ENCODE measurements at places on chromosomes 12 and 14. TPM values are rescaled to one million over a fixed set of nuclear protein-coding genes. Genes with fewer than 3 reads are reported as not detected.

MDM2 gene
- total RNA-seq = 56.7 TPM

GRCh38 chr14:90272523-90272922 is 16.2 kb downstream of the PSMC1 start:
- H3K27ac ChIP-seq = no peak overlapping the region
- peaks cover 5% of the 10 kb centered on the region for H3K4me1 ChIP-seq
- DNase-seq = no peak
- H3K36me3 ChIP-seq = peaks cover 36% of the 10 kb centered on the region
- no peaks in the 10 kb centered on the region for H3K27me3 ChIP-seq

DNA sequence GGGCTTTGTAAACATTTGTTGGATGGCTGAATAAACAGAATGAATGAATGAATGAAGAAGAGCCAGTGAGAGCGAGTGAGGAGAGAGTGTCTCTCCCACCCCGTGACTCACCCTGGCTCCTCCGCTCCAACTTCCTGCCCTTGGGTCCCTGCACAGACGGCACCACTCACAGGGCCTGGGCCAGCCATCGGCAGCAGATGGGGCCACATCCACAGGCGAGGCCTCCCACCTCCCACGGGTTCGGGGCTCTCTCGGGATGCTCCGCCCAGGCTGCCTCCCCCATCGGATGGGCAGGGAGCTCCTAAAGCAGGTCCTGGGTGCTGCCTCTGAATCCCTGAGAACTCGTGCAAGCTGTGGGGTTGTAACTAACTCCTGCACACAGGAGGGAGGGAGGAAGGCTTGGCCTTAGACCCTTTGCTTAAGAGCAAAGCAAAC is 41.3 kb downstream of the CCNK start:
- H3K27ac ChIP-seq = no peak overlapping the region
- no peaks in the 10 kb centered on the region for H3K27me3 ChIP-seq
- peaks cover 39% of the 10 kb centered on the region for H3K4me1 ChIP-seq
- peak; percentile 2 for DNase-seq
- no peak overlapping the region for H3K4me3 ChIP-seq

DNA sequence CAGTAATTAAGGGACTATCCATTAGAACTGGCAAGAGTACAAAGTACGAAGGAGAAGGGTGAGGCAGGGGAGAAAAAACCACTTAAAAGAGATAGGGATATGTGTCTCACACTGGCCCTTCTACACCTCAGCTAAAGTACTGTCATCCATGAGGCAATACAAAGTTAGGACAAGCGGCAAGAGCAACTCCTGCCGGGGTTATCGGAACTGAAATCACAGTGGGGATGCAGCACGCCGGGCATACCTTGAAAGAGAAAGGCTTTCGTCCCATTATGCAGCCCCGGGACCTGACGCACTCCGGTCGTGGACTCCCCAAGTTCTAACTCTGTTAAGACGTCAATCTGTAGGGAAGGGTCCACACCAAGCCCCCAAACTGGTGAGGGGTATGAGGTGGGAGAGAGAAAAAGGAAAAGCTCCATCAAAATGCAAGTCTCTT is 1.1 kb downstream of the NELL2 start:
- peak; percentile 2 for DNase-seq
- no peaks in the 10 kb centered on the region for H3K36me3 ChIP-seq
- peak overlapping the region; percentile 54 for H3K4me3 ChIP-seq
- H3K27me3 ChIP-seq = no peaks in the 10 kb centered on the region
- H3K4me1 ChIP-seq = peaks cover 13% of the 10 kb centered on the region
- no peak overlapping the region for H3K27ac ChIP-seq

GRCh38 chr12:991350-992333 is 619 bp downstream of the ERC1 start:
- peaks cover 11% of the 10 kb centered on the region for H3K4me1 ChIP-seq
- H3K27ac ChIP-seq = peak overlapping the region; percentile 99
- DNase-seq = no peak
- H3K27me3 ChIP-seq = no peaks in the 10 kb centered on the region
- H3K36me3 ChIP-seq = no peaks in the 10 kb centered on the region

DNA sequence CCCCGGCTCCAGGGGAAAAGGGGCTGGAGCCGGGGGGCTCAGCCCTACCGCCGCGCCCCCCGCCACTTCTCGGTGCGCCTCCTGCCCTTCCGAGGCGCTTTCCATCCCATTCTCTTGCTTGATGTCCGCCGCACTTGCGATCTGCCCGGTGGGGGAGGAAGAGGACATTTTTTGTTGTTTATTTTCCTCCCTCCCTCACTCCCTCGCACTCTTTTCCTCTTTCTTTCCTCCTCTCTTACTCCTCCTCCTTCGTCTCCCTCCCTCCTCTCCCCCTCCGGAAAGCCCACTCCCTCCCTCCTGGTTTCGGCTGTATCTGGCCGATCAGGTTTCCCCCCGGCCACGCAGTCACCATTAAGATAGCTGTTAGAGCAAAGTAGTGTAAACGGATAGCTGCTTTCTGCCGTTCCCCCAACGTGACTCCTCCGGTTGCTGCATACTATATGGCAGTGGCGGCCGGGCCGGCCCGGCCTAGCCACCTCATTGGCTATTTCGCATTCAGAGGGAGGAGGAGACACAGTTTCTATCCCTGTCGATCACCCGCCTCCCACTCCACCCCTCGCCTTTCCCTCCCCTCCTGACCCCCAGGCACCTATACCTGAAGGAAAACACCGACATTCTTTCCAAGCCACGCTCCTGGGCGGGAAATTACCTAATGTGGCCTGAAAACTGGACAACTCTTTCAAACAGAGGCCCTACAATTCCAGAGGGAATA is at the start of gene SIX4:
SIX4 (minus strand) TSS at position 445 of the 712 bp plus-strand sequence; CDS start at position 168, 277 bp downstream.
- peak; percentile 72 for DNase-seq
- H3K27ac ChIP-seq = peak within 1 kb of the TSS; percentile 74
- H3K4me1 ChIP-seq = peaks cover 7% of the 10 kb centered on the region
- peak within 1 kb of the TSS; percentile 83 for H3K4me3 ChIP-seq
- no peaks in the 10 kb centered on the region for H3K27me3 ChIP-seq

MOK gene
- 38.6 TPM for total RNA-seq

FAM181A gene
- total RNA-seq = 0.40 TPM

- H3K4me1 ChIP-seq = no peaks in the 10 kb centered on the region
- H3K4me3 ChIP-seq = no peak overlapping the region
- H3K36me3 ChIP-seq = no peaks in the 10 kb centered on the region
- H3K27ac ChIP-seq = no peak overlapping the region
Observed at GRCh38 chr12:65808580-65808979, 15.7 kb upstream of the HMGA2 start.

DNA sequence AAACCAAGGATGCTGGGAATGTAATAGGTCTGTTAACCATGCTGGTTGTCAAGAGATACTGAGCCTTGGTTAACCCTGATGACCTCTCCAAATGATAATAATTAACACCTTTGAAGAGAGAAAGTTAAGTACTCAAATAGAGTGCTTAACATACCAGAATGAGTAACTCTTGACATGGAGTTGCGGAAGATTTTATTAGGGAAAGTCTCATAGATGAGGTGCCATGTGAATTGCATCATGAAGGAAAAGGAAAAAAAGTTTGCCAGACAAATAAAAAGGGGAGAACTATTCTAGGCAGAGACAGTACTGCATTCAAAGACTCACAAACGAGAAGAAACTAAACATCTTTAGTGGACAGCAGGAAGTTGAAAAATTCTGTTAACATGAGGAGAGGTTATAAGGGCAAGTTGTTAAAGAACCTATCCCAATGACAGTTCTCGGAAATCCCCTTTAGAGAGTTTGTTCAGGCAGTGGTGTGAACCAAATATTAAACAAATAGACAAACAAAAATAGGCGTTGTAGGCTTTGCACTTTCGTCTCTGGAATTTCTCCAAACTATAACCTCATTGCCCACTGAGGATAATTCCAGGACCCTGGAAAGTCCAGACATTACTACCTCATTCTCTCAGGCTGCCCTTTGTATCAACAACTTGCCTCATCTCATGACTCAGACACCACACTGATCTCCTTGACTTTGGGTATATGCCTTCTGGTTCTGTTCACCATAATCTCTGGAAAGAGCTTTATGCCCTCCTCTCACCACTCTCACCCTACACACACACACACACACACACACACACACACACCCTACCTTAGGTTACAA is 435.0 kb downstream of the GXYLT1 start:
- H3K27me3 ChIP-seq = no peaks in the 10 kb centered on the region
- H3K4me1 ChIP-seq = no peaks in the 10 kb centered on the region
- no peak overlapping the region for H3K4me3 ChIP-seq
- H3K27ac ChIP-seq = no peak overlapping the region
- no peaks in the 10 kb centered on the region for H3K36me3 ChIP-seq

- no peaks in the 10 kb centered on the region for H3K36me3 ChIP-seq
- H3K4me1 ChIP-seq = no peaks in the 10 kb centered on the region
Observed at GRCh38 chr14:21308132-21308478, 28.2 kb downstream of the RPGRIP1 start.

- H3K27ac ChIP-seq = no peak overlapping the region
- no peaks in the 10 kb centered on the region for H3K4me1 ChIP-seq
- H3K36me3 ChIP-seq = no peaks in the 10 kb centered on the region
Observed at GRCh38 chr12:42564996-42565395, 24.6 kb downstream of the PRICKLE1 start.

GRCh38 chr12:49921936-49922335 is 18.2 kb upstream of the FAIM2 start:
- DNase-seq = no peak
- no peak overlapping the region for H3K4me3 ChIP-seq
- H3K36me3 ChIP-seq = no peaks in the 10 kb centered on the region
- H3K27ac ChIP-seq = no peak overlapping the region

DNA sequence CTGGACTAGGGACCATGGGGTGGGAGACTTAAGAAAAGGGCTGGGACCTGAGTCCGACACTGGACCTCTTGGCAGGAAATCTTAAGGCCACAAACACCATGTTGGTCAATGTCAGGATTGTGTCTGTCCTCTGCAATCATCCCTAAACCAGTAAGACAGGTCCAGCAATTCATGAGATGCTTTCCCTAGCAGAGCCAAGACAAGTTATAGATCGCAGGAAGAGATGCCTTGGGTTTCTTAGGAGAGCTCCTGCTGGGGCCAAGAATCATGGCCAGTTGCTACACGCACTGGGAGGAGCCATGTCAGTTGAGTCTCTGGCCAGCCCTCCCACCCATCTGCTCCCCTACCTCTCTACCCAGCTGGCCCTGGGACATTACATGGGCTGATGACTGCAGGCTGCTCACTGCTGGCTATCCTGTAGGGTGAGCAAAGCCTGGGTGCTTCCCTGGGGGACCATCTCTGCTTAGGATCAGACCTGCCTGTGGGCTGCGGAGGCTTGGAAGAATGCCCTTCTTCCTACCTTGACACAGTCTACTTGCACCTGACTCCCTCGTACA is 14.2 kb downstream of the PLEKHH1 start:
- no peak overlapping the region for H3K4me3 ChIP-seq
- no peaks in the 10 kb centered on the region for H3K36me3 ChIP-seq
- no peaks in the 10 kb centered on the region for H3K27me3 ChIP-seq
- no peak overlapping the region for H3K27ac ChIP-seq

DNA sequence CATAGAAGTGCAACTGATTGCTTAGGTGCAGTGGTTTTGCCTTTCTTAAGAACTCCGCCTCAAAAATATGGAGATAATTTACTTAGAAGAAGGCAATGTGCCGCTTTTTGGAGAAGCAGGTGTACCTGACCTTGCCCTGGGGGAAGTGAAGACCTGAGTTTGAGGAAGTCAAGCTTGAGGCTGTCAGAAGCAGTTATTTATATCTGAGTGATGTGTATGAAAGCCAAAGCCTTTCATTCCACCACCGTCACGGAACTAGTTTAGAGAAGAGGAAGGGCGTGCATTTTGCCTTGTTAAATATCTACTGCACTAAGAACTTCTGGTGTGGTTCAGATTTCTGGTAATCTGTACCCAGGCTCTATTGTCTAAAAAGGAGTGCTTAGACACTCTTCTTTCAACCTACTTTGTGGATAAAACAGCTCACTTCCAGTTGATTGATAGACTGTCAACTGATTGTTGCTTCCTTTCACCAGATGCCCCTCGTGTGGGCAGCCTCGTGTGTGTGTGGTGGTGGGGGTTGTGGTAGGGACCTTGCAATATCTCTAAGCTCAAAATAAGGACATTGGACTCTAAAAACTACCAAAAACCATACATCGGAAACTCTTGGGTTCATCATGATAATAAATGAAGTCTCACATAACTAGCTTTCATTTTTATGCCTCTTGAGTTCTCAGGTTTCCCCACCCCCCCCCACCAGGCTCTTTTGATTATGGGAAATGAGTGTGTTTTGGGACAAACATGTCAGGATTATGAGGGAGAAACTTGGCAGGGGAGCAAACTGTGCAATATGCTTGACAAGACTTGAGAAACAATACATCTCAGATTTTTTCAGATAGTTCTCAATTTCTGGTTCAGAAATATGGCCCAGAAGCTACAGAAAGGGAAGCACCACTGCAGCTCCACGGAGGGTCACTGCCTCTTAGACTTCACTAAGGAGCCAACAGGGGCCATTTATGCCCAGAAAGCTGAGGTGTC is 78.6 kb downstream of the ARF6 start:
- no peak overlapping the region for H3K4me3 ChIP-seq
- peaks cover 33% of the 10 kb centered on the region for H3K4me1 ChIP-seq
- H3K36me3 ChIP-seq = no peaks in the 10 kb centered on the region
- no peak for DNase-seq
- peak overlapping the region; percentile 5 for H3K27ac ChIP-seq

DNA sequence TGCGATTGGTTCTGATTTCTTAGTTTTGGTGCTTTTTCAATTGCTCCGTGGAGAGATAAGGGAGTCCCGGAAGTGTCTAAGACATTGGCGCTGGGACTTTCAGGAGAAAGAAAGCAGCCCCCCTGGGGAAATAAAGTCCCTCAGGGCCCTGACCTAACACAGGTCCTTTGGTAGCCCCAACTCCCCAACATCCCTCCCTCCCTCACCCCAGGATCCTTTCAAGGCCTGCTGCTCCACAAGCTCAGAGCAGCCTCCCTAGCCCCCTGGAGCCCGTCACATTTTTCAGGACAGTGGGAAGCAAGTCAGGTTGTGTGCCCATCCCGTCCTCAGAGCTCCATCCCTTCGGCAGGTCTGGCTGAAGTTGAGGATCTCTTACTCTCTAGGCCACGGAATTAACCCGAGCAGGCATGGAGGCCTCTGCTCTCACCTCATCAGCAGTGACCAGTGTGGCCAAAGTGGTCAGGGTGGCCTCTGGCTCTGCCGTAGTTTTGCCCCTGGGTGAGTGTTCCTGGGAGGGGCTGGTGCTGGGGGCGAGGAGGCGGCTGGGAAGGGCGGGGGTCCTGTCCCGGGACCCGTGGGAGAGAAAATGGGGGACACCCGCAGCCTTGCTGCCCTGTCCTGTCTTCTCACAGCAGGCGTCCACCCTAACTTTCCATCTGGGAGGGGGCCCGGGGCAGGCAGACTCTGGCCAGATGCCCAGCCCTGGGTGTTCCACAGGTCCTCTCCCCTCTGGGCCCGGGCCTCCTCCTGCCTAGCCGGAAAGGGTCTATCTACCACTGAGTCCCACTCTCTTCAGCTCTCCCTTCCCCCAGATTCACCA is 950 bp downstream of the IFI27 start:
- H3K4me1 ChIP-seq = peaks cover 19% of the 10 kb centered on the region
- peak overlapping the region; percentile 27 for H3K27ac ChIP-seq
- DNase-seq = no peak
- no peaks in the 10 kb centered on the region for H3K27me3 ChIP-seq
- H3K4me3 ChIP-seq = no peak overlapping the region

DNA sequence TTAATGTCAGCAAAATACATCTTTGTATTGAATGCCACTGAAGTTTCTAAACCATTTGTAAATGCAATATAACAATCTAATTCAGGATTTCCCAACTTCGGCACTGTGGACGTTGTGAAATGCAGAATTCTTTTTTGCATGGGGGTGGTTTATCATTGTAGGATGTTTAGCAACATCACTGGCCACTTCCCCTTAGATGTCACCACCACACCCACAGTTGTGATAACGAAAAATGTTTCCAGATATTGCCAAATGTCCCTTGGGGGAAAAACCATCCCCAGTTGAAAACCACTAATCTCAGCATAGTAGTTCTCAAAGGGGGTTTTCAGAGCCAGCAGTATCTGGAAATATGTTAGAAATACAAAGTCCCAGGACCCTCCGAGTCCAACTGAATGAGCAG is 203.3 kb downstream of the NAV3 start:
- no peak overlapping the region for H3K27ac ChIP-seq
- H3K27me3 ChIP-seq = no peaks in the 10 kb centered on the region
- no peaks in the 10 kb centered on the region for H3K36me3 ChIP-seq
- no peak overlapping the region for H3K4me3 ChIP-seq
- no peaks in the 10 kb centered on the region for H3K4me1 ChIP-seq
